Dermis blood vessel endothelial cell (primary cell): ENCODE measurements at places on chromosomes 5 and 9.
A peak's percentile ranks its signal among the peaks of the same experiment; 100 is the strongest.

DNA sequence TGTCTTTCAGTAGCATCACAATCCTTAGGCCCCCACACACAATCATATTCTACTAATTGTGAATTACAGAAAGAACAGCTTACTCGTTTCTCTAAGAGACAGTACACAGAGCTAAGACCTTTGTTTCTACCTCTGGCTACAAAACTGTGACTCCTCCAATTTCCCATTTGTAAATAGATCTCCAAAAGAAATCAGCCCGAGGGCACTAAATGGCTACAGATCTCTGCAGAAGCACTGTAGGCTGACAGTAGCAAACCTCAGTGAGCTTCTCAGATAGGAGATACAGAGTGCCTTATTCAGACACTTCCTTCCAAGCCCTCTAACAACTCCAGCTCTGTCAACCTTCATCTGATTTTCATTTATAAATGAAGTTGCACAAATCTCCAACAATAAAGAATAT is 51.0 kb downstream of the EFNA5 start:
- DNase-seq = no peak

GRCh38 chr5:137113161-137113560 is 386.0 kb downstream of the SPOCK1 start:
- no peak for DNase-seq

DNA sequence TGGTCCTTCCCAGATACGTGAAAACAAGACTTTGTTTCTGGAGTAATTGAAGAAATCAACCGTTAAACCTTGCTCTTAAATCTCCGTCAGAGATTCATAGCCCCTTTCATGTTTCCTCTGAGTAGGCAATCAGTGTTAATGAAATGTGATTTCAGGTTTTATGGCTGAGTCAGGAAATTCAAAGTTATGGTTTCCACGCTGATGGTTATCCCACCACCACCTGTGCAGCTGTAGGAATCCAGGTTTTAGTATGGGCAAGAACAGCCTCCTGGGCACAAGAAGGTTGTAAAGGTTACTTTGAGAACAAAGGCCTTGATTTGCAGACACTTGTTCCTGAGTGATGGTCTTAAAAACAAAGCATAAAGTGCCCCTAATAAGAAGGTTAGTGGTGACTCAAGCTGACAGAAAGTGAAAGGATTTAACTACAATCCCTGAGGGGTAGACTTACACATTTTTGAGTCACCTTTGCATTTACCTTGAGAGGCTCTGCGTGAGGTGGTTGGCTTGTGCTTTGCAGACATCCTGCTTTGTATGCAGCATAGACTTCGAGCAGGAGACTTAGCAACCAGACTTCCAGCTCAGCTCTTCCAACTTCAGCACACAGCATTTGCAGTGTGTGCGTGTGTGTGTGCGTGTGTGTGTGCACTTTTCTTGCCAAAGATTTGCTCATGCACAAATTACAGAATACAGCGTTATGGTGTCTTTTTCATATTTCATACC is 159.6 kb downstream of the TLE4 start:
- no peak for DNase-seq

- no peak for DNase-seq
Measured at GRCh38 chr5:73204332-73204731, 31.3 kb downstream of the TMEM174 start.

- DNase-seq = no peak
Measured at GRCh38 chr5:130836729-130837649, 328.1 kb downstream of the HINT1 start.

DNA sequence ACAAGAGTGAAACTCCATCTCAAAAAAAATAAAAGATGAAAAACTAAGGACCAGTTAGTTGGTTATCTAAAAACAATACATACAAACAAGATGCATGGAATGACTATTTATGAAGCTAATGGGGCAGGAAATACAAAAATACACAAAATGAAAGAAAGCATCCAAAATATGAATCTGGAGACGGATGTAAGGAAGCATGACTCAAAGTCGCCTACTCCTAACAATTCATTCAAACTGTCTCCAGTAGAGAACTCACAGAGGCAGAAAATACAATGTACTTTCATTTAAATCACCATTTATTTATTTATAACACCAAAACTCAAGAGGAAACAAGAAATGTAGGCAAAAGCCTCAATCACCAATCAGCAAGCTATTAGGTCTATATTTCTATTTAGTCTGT is 68.4 kb downstream of the SCAI start:
- DNase-seq = peak; percentile 67

DNA sequence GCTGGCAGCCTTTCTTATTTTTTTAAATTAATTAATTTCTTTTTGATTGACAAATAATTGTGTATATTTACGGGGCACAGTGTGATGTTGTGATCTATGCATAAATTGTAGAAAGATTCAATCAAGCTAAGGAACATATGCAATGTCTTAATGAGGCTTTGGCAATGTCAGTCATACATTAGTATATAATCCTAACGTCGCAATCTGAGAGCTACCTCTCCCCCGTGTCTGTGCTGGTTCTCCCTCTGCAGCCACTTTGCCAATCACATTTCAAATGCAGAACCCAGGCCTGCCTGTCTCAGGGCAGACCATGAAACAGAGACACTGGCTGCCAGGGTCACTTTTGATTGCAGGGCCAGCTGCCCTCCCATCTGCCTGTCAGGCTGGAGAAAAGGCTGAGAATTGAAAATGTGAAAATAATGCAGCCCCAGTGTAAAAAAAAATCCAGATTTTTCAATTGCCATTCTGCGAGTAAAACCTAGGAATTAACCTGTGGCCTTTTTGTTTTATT is 56.3 kb downstream of the SLC24A2 start:
- DNase-seq = no peak

- peak; percentile 24 for DNase-seq
Measured at GRCh38 chr5:157918811-157919742, 60.1 kb upstream of the CLINT1 start.

GRCh38 chr9:36985769-36986467 is 48.1 kb downstream of the PAX5 start:
- DNase-seq = no peak

DNA sequence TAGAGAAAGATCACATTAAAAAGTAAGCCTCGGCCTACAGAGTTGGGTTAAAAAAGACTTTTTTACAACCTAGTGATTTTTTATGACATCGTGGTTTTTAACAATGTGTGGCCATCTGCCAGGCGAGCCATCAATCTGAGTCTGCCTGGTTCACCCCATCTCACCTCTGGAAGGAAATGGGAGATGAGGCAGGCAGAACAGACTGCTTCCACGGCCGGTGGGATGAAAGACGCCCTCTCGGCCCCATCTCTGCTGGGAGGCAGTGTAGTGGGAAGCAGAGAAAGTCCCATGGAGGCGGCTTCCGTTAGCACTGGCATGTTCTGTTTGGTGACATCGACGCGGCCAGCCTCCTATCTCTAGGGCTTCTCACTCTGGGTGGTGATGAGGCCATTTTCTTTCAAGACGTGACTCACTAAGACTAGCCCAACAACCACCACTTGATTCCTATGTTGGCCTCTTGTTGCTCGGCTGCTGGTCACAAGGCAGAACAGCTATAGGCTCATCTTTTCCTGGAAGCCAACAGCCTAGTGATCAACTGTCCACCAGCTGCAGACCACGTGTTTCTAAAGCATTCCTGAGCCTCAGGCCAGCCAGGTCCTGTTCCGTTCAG is 132.4 kb upstream of the OTULINL start:
- DNase-seq = peak; percentile 88

- no peak for DNase-seq
Measured at GRCh38 chr5:167156446-167156845, 1135.0 kb upstream of the WWC1 start.

DNA sequence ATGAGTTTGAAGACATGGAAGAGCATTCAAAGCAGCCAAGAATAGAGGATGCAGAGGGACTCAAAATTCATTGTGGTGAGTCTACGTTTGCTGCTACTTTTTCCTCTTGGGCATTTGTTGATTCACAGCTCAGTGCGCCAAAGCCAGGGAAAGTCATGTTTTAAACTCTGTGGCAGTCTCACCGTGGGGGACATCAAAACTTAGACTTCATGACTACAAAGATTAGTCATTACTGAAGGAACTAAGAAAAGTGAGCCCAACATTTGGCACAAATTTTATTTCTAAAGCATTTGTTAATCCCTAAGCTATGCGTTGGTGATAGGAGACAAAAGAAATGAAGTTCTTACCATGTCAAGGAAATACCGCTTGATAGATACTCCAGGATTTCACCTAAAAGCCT is 73.7 kb upstream of the MTAP start:
- DNase-seq = no peak

- peak; percentile 37 for DNase-seq
Measured at GRCh38 chr5:115461506-115462290, 82.9 kb downstream of the FEM1C start.

DNA sequence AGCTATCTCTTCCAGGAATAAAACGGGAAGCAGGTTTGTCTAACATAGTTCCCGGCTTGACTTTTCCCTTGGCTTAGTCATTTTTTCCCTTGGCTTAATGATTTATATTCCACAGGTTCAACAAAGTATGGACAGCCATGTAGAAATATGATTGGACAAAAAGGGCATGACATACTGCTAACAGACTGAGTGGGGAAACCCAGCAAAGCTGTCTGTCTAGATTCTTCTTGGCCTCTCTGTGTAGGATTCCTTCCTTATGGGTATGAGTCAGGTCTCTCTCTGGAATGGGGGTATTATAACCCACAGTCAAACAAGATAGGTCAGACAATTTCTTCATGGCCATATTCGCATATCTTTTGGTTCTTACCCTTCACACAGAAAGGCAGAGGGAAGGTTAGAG is 5.7 kb upstream of the MTAP start:
- peak; percentile 51 for DNase-seq

- no peak for DNase-seq
Measured at GRCh38 chr5:56464935-56465768, 232.0 kb upstream of the ANKRD55 start.

GRCh38 chr5:139856714-139857113 is 61.1 kb downstream of the PSD2 start:
- no peak for DNase-seq

DNA sequence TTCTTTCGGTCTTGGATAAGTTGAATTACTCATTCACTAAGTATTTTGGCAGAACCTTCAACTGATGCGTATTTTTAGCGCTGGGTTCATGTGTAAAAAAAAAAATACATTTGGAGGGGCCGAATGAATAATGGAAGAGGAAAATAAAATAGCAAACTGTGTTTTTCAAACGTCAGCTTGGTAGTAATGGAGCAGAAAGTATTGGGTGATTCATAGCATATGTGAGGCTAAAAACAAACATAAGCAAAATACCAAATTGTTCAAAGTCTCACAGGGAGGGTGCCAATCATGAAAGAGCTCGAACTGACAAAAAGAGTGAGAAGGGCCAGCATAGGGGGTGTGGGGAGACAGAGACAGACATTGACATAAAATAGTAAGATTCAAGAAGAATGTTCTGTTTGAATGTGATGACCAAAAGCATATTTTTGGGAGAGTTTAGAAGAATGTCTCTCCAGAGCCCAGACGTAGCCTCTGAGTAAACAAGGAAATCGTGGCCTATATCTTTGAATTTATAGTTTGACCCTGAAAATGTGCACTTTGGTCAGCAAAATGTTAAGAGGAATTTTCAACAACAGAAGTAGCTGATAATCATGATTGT is 174.9 kb upstream of the HMHB1 start:
- no peak for DNase-seq
